AG08396 (cell line): ENCODE measurements at places on chromosomes 1 and 21.

GRCh38 chr1:240094041-240094722 lies 2.5 kb downstream of the FMN2 start:
- no peak for DNase-seq

- no peak for DNase-seq
These were observed 27.3 kb upstream of the TMEM61 start for GRCh38 chr1:54952950-54953718.

GRCh38 chr21:42587036-42587435 lies 66.4 kb upstream of the PDE9A start:
- DNase-seq = no peak

DNA sequence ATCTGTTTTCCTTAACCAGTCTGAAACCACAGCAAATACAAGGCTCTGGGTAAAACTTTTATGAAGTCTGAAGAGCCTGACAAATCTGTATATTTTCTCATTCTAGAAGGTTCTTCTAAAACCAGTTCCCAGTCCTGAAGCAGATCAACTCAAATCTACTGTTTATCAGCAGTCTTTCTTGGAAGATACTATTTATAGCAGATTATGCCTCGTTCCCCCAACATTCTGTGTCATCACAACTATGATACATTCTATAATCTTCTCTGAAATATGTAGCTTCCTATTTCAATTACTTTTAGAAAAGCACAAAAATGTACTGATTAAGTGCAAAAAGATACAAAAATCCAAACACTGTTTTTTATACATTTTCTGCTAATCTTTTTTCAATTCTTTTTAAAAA lies 67.5 kb downstream of the NIBAN1 start:
- no peak for DNase-seq

DNA sequence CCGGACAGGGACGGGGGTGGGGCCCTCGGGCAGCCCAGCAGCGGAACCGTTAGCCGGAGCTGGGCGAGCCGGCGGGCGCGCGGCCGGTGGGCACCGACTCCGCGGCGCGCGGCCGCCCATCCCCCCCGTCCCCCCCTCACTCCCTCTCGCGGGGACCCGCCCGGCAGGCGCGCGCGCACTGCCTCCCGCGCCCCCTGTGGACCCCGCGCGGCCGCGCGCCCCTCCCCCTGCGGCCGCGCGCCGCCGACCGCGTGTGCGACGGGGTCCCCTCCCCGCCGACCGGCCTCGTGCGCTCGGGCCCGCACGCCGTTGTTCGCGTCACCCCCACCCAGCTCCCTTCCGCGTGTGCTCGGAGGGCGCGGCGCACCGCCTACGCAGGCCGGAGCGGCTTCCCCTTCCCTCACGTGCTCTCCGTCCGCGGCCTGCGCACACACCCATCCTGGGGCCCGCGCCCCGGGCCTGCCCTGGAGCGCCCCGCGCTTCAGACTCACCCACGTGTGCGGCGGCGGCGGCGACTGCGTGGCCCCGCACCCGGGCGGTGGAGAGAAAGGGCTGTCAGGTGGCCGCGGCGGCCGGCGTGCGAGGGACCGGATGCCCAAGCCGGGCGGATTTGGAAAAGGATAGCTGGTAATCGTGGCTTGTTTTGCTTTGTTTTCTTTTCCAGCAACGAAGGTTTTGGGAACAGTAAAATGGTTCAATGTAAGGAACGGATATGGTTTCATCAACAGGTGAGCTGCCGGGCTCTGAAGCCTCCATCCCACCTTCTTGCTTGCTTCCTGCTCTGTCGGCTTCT lies 717 bp downstream of the YBX1 start:
- DNase-seq = peak; percentile 83

DNA sequence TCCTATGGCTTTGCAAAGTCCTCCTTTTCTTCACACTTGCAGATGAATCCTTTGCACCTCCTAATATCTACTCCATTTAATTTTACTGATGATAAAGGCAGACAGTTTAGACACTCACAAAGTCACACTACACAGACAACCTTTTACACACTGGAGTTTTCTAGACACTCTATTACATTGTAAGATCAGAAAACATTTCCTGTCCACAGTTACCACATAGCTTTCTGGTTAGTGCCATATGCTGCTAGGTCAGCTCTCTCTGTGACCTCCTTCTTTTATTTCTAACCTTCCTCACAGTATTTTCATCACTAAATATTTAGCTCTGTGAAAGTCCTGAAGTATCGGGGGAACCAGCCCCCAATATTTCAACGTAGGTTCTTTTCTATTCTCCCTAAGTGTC lies 5.1 kb downstream of the SH2D1B start:
- DNase-seq = no peak

- peak; percentile 47 for DNase-seq
These were observed 4.4 kb upstream of the ELF3 start for GRCh38 chr1:202005958-202006357.

DNA sequence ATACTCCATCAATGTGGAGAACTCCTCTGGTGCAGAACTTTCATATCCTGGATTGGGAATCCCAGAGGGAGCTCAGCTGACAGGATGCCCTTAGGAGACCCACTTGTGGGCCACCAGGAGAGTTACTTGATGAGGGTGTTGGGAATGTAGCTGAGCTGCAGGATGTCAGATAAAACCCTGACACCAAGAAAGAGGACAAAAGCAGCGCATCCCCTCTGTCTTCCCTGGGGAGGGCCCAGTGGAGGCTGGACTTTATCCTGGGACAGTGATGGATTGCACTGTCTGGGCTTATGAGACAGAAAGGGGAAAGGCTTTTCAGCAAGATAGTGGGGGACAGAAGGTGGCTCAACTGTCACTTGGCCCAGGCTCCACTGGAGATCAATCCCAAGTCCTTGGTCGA lies 88.1 kb upstream of the BCAR3 start:
- no peak for DNase-seq

DNA sequence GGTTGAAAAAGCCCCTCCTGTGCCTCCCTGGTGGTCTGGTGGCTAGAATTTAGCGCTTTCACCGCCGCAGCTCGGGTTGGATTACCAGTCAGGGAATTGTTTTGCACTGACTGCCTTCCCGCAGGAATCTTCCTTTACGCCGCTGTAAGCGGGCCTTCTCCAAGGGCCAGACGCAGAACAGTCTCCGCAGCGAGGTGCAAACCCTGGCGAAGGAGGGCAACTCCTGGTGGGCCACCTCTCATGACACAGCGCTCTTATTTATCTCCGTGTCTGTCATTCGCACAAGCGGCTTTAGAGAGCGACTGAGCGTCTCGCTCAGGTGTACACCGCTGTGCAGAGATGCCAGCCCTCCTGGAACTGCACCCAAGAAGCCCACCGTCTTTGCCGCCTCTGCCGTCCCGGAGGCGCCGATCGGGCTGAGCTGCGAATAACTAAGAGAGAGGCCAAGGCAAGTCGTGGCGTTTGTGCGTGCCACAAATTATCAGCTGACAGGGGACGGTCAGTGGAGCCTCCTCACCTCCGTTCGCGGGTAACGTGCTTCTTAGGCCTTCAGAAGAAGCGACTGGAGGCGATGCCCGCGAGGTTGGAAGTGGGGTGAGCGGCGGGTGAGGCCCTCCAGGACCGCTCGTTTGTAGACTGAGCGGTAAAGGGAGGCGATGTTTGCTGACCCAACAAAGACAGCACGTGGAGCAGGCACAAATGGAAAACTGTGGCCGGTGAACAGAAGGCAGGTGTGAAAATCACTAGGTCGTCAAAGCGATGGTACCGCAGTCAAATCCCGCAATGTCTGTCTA lies 93.5 kb downstream of the PRKAB2 start:
- DNase-seq = no peak

GRCh38 chr1:46691997-46692790 lies 20.5 kb downstream of the TEX38 start:
- no peak for DNase-seq

DNA sequence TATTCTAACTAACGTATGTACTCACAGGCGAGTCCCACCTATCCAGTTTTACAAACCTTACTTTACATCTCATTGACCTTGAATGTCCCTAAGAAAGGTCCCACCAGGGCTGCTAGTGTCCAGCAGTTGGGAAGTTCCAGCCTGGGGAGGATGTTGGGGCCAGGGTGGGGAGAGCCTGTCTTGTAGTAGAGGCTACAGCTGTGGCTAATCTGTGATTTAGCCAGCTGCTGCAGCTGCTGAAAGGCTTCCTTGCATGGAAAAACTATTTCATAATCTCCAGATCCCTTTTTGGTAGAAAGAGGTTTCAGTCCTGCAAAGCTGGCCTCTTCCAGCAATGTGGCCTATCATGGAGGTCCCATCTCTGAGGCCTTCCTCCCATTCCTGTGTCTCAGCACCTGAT lies 23.1 kb downstream of the TNN start:
- no peak for DNase-seq

- DNase-seq = no peak
These were observed 4.5 kb upstream of the TUFT1 start for GRCh38 chr1:151535326-151536271.

- no peak for DNase-seq
These were observed 55.5 kb upstream of the GADD45A start for GRCh38 chr1:67629370-67630075.

- no peak for DNase-seq
These were observed 58.8 kb downstream of the AK4 start for GRCh38 chr1:65206836-65207235.

DNA sequence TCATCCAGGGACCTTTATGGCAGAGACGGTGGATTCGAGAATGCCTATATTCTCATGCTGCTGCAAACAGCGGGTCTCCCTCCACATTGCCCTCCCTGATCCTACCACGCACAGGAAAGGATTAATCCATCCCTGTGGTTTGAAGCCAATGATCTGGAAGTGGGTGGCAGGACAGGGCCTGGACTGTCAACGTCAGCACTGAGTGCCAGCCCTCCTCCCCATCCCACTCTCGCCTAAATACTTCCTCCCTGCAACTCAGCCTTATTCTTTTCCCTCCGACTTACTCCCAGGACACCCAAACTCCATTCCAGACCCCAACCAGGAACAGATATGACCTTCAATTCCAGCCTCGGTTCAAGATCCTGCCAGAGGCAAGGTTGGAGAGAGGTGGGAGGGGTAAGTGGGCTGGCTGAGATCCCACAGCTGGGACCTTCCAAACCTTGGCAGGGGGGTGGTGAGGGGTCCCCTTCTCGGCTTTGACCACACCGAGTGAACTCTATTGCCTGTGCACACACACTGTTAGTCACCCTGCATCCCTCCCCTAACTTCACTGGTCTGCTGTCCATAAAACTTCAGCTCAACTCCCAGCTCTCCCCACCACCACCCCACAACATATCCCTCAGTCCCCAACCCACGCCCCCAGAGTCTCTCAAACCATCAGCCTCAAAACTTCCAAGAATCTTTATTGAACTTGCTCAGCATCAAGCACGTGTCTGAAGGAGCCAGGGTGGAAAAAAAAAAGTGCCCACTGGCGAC lies 2.4 kb upstream of the S100A5 start:
- DNase-seq = no peak

DNA sequence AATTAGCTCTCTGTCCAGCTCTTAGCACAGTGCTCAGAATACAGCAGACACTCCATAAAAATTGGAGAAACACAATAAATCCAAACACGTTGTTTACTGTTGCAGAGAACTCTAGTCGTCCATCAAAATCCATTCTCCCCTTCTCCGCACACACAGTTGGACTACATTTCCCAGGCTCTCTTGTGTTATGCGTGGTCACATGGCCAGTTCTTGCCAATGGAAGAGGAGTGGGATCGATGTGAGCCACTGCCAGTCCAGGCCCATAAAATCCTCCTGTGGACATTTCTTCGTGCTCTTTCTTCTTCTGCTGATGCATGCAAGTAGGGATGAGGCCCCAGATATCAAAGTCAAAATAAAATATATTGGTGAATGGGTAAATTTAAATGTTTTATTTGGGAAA lies 114.3 kb upstream of the FMN2 start:
- no peak for DNase-seq

DNA sequence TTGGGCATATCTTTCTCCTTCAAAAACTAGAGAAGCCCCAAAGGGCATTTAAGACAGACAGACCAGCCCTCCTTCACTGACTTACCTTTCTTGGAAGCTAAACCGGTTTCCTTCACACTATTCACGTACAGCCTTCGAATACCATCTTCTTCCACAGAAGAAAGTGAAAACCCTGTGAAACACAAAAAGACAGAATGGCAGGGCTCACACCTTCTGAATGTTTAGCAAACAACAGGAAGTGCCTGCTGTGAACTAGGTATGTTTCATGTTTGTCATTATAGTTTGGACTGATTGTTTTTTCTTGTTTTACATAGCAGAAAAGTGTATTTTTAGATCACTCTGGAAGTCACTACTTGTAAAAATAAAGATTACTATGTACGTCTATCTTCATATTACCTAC lies 148.6 kb upstream of the KRTAP19-8 start:
- DNase-seq = no peak

DNA sequence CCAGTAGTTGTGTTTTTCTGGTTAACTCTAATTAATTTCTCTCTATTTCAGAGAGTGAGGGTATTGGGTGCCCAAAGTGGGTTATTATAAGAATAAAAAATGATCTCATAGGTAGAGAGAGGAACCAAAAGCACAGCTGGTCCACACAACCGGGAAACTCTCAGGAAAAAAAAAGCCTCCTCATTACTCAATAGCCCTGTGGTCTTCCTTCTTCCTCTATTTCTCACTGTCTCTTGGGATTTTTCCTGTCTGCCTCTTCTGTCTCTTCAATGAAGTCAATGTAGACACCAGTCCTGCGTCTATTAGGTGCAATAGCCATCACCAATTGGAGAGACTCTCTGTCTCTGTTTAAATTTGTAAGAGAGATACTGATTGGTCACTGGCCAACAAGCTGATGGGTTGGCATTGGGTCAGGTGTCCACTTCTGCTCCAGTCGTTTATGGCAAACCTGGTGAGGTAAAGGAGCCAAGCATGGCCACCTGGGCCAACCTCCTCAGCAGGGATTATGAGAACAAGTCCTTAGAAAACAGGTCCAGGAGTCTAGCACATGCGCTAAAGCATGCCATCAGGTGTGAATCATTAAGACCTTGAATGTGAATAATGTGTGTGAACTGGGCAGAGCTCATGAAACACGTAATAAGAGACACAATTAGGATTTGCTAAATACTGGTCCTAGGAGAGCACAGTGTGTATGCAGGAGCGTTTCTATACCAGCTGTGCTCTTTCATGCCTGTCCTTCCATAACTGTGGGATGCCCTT lies 443.0 kb upstream of the RUNX1 start:
- no peak for DNase-seq

- DNase-seq = no peak
These were observed 651.6 kb upstream of the ADGRL4 start for GRCh38 chr1:79657951-79658658.

- no peak for DNase-seq
These were observed 3.1 kb upstream of the GBP6 start for GRCh38 chr1:89360716-89361115.

GRCh38 chr1:115732316-115732715 lies 36.2 kb downstream of the CASQ2 start:
- no peak for DNase-seq

GRCh38 chr1:175414291-175414884 lies 221.8 kb upstream of the KIAA0040 start:
- no peak for DNase-seq

GRCh38 chr1:58566339-58566738 lies 10.7 kb downstream of the TACSTD2 start:
- DNase-seq = no peak
